ENCODE measurements at places on chromosomes 12 and 14. TPM values are rescaled to one million over a fixed set of nuclear protein-coding genes. Genes with fewer than 3 reads are reported as not detected.

PRH2 gene
- total RNA-seq, result not detected

SLC15A4 gene
- 21.2 TPM for total RNA-seq

NUAK1 gene
- total RNA-seq, result 12.0 TPM

TAS2R8 gene
- not detected for total RNA-seq

MYF6 gene
- total RNA-seq, result not detected

ASPG gene
- total RNA-seq, result not detected

CCDC175 gene
- total RNA-seq, result not detected
